NCI-H1048 (cell line): ENCODE measurements at places on chromosomes 16 and 17.

GRCh38 chr17:65523853-65524664 is 37.4 kb downstream of the AXIN2 start:
- DNase-seq = no peak

- DNase-seq = no peak
Observed at GRCh38 chr16:31508706-31509195, 560 bp upstream of the RUSF1 start.

- no peak for DNase-seq
Observed at GRCh38 chr17:28612531-28612930, 1.5 kb downstream of the RSKR start.

DNA sequence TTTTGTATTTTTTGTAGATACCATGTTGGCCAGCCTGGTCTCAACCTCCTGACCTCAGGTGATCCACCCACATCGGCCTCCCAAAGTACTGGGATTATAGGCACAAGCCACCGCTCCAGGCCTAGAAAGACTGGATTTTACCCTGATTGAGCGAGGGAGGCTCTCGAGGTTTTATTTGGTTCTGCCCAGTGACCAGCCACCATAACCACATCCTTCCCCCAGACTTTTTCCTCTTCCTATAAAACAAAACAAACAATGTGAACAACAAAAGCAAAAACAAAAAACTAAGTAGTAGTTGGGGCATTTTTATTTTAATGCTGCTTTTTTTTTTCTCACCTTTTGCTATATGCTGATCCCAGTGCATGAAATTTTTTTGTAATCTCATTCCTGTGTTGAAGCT is 509.6 kb downstream of the MAF start:
- DNase-seq = no peak

GRCh38 chr16:85234310-85235204 is 122.3 kb upstream of the CIBAR2 start:
- no peak for DNase-seq

GRCh38 chr17:2701996-2702741 is 9.4 kb downstream of the CLUH start:
- no peak for DNase-seq

GRCh38 chr17:67578142-67578457 is 139.6 kb upstream of the NOL11 start:
- DNase-seq = no peak
